Activated CD4-positive, alpha-beta T cell treated with anti-CD3 and anti-CD28 coated beads, Interleukin-2, amount 10 ng/mL, durations not matched to agents 7 days and 5 days (primary cell): ENCODE measurements at places on chromosomes 5 and 9. TPM values are rescaled to one million over a fixed set of nuclear protein-coding genes. Genes with fewer than 3 reads are reported as not detected.

The CDKN2B gene
- total RNA-seq = 0.65 TPM

The ADAMTSL2 gene
- total RNA-seq = not detected

The PRKACG gene
- not detected for total RNA-seq

The AGTPBP1 gene
- 35.2 TPM for total RNA-seq

The ZNF782 gene
- total RNA-seq = 5.9 TPM

DNA sequence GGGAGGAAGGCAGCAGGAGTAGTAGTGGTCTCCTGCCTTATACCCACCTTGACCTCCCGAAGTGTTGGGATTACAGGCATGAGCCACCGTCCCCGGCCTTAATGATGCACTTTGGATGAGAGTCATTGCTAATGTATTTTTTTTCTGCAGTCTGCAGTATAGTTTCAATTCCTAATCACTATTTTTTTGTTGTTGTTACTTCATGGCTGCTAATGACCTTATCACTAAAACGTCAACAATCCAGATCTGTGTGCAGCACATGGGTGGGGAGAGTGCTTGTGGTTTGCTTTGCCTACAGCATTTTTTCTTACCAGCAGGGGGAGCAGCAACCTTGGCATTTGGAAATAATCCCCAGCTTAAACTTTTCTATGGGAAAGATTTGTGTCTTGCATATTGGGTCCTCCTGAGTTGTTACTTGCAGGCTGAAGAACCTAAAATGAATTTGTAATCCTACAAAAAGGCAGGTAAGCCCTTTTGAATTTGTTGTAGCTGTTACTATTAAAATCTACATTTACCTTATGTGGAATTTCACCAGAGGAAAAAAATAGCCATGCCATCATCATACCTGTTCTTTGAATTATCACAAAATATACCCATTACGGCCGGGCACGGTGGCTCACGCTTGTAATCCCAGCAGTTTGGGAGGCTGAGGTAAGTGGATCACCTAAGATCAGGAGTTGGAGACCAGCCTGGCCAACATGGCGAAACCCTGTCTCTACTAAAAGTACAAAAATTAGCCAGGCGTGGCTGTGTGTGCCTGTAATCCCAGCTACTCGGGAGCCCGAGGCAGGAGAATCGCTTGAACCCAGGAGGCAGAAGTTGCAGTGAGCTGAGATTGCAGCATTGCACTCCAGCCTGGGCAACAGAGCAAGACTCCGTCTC, 6.3 kb upstream of the MED7 start:
- peak; percentile 91 for DNase-seq

DNA sequence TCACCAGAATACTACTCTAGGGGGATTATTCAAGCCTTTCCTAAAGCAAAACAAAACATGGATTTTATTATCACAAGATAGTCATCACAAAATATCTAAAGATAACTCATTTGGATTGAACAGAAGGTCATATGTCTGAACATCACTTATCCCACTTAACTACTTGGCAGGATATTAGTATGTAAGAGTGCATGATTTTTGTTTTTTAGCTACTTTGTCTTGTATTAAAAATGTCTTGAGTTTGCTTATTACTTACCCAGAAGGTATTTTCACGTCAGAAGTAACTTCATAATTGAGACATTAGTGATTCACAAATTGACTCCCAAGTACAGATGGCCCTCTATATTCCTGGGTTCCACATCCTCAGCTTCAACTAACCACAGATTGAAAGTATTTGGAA, 113.8 kb downstream of the TLE4 start:
- DNase-seq = no peak

GRCh38 chr9:99326112-99326916, 104.2 kb downstream of the SEC61B start:
- DNase-seq = no peak

DNA sequence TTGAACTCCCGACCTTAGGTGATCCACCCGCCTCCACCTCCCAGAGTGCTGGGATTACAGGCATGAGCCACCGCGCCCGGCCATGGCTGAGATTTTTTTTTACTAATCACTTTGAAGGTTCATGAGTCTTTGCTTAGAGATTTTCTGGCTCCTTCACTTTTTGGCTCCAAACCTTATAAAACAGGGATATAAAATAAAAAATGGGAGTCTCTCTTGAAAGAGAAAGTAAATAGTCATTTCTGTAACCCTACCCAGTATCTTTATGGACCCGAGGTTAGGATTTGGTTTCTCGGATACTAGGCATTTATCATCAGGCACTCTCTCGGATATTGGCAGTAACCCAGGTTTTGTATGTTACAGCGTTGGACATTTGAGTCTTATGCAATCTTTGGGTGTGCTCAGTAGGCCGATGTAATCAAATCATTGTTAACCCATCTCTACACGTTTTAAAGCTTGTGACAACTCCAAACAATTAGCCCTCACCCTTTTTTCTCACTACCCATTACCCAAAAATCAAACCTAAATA, 25.3 kb downstream of the STXBP1 start:
- no peak for DNase-seq

DNA sequence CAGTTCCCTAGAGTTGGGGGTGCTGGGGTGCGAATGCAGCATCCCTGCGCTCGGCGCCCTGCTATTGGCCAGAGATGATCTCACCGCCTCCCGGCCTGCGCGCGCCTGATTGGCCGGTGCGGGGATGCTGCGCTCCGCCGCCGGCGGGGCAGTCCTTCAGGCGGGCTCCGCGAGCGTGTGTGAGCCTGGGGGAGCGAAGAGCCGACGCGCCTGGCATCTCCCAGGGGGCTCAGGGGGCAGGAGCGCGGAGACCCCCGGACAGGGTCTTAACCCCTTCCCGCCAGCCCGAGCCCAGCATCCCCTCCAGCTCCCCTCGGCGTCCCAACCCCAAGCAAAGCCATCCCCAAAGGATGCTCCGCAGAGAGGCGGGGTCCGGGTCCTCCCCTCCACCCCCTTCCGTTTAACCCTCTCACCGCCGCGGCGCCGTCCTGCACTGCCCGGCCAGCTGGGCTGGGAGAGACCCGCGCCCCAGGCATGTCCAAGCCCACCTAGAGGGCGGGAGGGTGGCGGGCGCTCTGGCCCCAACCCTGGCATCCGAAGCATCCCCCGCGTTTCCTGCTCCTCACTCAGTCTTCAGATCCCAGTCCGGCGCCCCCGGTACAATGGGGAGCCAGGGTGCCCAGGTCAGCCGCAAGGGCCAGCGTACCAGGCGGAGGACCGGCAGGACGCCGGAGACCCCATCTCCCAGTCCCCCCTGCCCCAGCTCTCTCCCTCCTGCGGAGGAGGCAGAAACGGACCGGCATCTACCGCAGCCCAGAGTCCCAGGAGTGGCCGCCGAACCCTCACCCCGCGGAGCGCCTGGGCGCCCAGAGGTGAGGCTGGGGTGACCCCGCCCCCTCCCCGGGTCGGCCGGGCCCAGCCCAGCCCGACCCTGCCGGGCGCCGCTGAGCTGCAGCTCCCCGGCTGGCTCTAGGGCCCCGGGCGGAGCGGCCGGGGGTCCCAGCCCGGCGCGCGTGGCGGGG, 19.3 kb upstream of the TOR2A start:
- DNase-seq = no peak

DNA sequence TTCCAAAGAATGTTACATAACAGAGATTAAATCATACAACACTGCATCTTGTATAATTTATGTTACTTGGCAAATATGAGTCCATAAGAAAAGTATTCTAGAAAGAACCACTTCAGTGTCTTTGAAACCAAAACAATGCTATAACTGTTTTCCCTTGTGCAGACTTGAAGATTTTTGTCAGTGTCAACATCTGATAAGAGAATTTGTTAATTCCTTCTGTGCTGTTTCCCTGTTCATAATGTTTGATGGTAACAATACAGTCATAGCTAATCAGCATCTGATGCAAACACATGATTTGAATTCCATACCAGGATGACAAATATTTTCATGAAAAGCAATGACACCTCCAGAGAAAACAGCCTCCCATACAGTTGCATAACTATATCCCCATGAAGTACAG, 306.8 kb downstream of the SEMA5A start:
- DNase-seq = no peak

- DNase-seq = no peak
Observed at GRCh38 chr5:10582512-10582897, 18.6 kb downstream of the ANKRD33B start.

GRCh38 chr9:69093471-69094103, 58.0 kb downstream of the FXN start:
- DNase-seq = no peak

DNA sequence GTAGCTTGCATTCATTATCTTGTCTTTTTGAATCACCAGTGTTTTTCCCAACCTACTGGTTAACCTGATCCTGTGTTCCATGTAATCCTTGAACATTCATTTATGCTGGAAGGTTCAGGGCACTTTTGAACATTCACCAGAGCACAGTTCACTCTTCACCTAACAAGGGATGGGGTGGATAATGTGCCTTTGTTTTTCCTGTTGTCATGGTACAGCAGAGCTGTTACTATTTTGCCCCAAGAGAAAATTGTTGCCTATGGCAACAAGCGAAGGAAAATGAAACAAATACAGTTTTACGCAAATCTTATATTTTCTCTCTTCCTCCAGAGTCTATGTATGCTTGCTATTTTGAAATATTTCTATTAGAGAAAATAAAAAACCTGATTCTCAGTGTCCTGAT, 60.3 kb upstream of the RIOK2 start:
- no peak for DNase-seq

DNA sequence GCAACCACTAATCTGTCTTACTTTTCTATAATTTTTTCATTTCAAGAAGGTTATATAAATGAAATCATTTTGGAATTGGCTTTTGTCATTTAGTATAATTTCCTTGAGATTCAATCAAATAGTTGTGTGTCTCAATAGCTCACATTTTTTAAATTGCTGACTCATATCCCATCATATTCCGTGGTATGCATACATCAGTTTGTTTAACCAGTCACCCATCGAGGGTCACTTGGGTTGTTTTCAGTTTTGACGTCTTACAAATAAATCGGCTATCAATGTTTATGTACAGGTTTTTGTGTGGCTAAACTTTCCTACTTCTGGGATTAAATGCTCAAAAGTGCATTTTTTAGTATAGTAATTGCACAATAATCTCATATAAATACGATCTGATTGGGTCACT, 185.5 kb downstream of the TAF11L14 start:
- no peak for DNase-seq

DNA sequence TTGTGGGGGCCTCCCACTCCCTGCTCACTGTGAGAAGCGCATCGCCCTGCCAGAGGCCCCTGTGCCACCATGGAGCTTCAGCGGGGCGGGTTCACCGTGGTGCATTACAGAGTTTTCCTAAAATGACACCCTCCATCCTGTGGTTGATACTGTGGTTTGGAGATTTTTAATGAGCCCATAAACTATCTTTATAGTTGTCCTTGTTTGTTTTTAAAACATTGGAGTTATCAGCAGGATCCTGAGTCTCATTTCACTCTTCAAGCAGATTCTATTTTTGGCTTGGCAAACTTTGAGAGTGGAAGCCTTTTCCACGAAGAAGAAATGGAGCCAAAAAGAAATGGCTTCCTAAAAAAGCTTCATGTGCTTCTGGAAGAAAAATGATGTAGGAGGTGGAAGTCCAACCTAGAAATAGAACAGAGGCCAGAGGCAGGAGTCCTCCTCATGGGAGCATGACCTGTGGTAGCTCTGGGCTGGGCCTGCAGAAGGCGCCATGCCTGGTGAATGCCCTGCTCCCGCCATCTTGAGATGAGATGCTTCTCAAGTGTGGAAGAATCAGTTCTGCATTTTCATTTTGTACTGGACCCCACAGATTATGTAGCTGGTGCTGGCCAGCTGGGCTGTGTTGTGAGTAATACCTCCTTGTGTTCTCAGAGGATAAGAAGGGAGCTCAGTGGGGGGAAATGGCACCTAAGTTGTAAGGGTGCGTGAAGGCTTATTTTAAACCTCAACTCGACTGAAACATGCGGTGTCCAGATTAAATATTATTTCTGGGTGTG, 79.0 kb upstream of the RAI14 start:
- DNase-seq = no peak

DNA sequence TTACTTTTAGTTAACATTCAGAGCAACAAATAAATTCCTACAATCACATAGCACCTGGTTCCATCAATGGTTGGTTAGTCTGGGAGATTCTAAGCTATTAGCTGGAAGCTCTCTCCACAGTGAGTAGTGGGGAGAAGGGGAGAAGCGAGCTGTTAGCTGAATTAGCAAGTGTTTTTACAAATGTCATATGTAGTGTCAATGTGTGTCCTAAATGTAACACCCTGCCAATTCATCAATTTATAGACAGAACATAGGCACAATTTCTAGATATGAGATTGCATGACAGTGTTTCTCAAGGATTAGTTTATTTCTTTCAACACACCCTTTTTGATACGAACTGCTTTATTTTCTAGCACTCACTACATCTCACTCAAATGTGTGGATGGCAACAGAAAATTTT, 349.0 kb downstream of the PDE4D start:
- DNase-seq = no peak

GRCh38 chr5:17180330-17180843, 37.0 kb upstream of the BASP1 start:
- no peak for DNase-seq

- no peak for DNase-seq
Observed at GRCh38 chr5:140072812-140073211, 29.7 kb upstream of the NRG2 start.

DNA sequence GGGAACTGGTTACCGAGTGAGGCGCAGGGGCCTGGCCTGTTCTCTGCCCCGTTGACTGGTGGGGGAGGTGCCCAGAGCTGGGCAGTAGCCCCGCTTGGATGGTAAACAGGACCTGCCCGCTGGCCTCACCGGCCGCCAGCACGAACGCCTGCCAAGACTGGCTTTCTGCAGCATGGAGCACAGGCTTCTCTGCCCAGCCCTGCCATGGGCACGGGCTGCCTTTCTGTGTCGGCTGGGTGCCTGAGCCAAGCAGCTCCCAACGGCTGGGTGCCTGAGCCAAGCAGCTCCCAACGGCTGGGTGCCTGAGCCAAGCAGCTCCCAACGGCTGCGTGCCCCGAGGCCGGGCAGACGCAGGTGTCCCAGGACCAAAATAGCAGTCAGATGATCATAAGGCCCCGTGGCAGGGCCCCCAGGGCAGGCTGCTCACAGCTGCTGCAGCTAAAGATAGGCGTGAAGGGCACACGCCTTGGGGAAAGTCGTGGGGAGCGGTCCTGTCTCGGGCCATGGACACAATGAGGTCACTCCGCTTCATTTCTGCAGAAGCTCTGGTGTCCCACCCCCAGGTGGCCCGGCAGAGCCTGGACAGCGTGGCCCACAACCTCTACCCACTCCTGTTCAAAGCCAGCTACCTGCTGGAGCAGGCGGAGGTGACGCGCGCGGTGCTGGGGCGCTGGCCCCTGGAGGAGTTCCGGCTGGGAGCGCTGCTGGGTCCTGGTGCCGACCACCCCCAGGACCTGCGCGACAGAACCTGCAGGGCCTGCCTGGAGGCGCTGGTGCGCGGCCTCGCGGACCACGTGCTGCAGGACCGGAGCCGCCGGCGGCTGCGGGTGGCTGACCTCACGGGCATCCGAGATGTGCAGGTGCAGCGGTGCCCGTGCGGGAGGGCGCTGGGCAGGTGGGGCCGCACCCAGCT, at the start of gene LRRC14B:
LRRC14B (plus strand) TSS at position 460 of the 913 bp plus-strand sequence; CDS start at position 504, 44 bp downstream.
- no peak for DNase-seq

- no peak for DNase-seq
Observed at GRCh38 chr5:126591549-126591948, 3.5 kb downstream of the ALDH7A1 start.

DNA sequence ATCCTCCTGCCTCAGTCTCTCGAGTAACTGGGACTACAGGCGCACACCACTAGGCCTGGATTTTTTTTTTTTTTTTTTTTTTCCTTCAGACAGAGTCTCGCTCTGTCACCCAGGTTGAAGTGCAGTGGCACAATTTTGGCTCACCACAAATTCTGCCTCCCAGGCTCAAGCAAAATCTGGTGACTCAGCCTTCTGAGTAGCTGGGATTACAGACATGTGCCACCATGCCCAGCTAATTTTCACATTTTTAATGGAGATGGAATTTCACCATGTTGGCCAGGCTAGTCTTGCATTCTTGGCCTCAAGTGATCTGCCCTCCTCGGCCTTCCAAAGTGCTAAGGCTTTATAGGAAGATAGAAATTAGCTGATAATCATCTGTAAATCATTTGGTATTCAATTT, 43.9 kb downstream of the NSA2 start:
- DNase-seq = no peak
